ENCODE measurements at places on chromosomes 16 and 17.

DNA sequence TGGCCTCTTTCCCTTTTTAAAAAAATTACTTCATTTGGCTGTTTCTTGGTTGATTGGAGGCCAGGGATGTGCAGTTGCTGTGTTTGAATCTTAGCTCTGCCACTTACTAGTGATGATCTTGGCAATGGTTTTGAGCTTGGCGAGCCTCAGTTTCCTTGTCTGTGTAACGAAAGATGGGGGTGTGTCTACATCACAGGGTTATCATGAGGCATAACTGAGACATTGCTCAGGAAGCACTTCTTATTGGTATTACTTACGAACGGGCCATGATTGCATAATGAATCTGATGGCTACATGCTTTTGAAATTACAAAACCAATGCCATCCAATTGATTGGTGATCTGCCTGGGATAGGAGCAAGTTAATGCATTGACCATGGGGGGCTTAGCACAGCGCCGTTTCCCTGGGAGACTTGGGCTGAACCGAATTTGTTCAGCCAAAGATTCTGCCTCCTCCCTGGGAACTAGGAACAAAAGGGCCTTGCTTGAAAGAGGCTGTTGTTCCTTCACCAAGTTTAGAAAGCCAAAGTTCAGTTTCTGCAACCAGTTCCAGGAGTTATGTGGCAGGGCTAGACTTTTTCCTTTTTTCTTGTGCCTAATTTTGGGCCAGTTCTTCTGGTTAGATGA, 21.9 kb downstream of the CMIP start:
- DNase-seq, result no peak

- DNase-seq, result no peak
Observed at GRCh38 chr17:6172642-6173330, 102.6 kb downstream of the WSCD1 start.

- DNase-seq, result no peak
Observed at GRCh38 chr16:5175266-5175665, 77.7 kb upstream of the EEF2KMT start.

GRCh38 chr17:30677550-30678249, 146.8 kb downstream of the CRLF3 start:
- no peak for DNase-seq

DNA sequence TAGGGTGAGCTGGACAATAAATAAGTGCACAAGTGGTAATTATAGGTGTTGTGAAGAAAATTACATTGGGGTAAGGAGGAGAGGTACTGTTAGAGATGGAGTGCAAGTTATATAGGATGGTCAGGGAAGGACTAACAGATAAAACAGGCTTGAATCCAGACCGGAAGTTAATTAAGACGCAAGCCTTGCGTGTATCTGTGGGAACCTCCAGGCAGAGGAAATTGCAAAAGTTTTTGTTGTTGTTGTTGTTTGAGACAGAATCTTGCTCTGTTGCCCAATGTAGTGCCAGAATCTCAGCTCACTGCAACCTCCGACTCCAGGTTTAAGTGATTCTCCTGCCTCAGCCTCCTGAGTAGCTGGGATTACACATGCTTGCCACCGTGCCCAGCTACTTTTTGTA, 2.4 kb upstream of the ZNF18 start:
- DNase-seq, result no peak

DNA sequence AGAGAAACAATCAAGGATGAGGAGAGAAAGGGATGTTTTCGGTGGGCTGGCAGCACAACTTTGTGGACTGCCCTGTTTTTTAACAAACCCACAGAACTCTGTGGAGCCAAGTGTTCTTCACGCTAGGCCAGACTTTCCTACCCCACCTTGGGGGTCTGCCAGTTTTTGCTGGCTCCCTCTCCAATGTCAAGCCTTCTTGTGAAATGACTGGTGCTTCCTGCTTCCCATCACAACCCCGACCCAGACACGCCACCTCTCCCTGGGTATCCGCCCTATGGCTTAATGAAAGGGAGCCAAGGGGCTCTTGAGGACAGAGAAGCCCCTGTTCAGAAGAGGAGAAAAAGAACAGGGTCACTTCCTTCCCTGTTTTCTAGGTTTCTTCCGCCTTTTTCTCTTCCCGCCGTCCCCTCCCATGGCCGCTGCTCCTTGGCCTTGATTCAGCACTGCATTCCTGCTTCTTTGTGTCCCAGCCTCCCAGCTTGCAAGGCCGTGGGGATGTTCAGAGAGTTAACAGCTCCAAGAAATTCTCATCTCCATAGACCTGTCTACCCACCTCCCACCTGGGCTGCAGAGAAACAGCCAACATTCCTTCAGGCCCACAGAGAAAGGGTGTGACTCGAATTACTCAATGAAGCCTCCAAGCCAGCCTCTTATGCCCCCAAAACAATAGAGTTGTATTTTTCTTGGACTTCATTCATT, 16.5 kb upstream of the SOX9 start:
- DNase-seq, result no peak

- DNase-seq, result no peak
Observed at GRCh38 chr17:77679589-77679988, 278.9 kb upstream of the TNRC6C start.

DNA sequence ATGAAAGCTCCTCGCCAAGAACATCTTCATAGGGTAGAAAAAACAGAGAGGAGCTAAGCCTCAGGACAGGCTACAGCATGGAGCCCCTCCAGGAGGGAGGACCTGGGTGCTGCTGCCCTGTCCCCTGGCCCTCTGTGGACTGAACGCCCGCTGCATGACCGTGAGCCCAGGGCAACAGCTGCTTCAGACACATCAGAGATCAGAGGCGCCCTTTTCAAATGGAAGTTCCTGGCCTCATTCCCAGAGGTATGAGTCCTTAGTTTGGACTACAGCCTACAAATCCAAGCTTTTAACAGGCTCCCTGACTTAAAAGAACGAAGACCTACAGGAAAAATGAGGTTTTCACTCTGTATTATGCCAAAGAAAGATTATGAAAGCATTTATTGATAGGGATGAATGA, 48.5 kb downstream of the ZNF18 start:
- no peak for DNase-seq

- DNase-seq, result no peak
Observed at GRCh38 chr16:66809765-66810164, 8.4 kb upstream of the TERB1 start.

DNA sequence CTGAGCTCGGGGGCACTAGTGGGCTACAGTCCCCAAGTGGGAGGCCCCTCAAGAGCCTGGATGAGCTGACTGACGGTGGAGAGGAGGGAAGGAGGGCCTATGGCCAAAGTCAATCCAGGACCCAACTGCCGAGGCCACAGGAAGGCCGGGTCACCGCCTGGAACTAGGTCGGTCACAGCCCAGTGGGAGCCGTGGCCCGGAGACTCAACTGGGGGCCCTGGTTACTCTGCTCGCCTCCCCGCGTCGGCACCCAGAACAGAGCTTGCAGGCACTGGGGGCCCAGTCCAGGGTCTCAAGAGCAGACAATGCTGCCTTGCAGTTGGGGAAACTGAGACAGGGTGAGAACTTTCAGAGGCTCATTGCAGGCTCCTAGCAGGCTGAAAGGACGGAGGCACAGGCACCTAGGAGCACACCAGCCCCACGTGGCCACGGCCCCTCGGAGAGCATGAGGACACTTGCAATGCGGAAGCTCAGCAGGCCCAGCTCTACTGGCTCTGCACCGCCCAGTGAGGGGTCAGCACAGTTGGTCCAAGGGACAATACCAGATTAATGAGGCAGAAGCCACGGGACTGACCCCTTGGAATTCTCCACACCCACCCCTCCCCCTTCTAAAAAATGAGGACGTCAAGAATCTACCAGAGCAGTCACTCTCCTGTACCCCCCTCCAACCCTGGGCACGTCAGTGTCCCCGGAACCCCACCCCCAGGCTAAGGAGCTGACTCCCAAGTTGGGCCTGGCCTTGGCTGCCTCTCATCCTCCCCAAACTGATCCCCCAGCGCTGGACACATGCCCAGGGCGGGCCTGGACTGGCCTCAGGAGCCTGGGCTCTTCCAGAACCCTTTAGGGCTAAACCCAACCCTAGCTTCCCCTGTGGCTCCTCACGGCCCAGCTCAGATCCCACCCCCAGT, 2.2 kb downstream of the HS3ST6 start:
- DNase-seq, result no peak

GRCh38 chr16:67147437-67148140, 3.2 kb downstream of the B3GNT9 start:
- no peak for DNase-seq

GRCh38 chr16:9351841-9352434, 260.5 kb downstream of the HAPSTR1 start:
- DNase-seq, result no peak

- no peak for DNase-seq
Observed at GRCh38 chr16:88345721-88346560, 36.8 kb upstream of the ZNF469 start.

- DNase-seq, result no peak
Observed at GRCh38 chr16:27505297-27506236, 44.1 kb downstream of the GTF3C1 start.

- no peak for DNase-seq
Observed at GRCh38 chr16:5560084-5560483, 462.5 kb upstream of the EEF2KMT start.

- DNase-seq, result no peak
Observed at GRCh38 chr17:57629470-57629869, 115.6 kb downstream of the CCDC182 start.

- DNase-seq, result no peak
Observed at GRCh38 chr16:86517652-86518258, 7.4 kb downstream of the FOXF1 start.

GRCh38 chr17:1625053-1625452, 3.6 kb downstream of the SLC43A2 start:
- DNase-seq, result no peak

DNA sequence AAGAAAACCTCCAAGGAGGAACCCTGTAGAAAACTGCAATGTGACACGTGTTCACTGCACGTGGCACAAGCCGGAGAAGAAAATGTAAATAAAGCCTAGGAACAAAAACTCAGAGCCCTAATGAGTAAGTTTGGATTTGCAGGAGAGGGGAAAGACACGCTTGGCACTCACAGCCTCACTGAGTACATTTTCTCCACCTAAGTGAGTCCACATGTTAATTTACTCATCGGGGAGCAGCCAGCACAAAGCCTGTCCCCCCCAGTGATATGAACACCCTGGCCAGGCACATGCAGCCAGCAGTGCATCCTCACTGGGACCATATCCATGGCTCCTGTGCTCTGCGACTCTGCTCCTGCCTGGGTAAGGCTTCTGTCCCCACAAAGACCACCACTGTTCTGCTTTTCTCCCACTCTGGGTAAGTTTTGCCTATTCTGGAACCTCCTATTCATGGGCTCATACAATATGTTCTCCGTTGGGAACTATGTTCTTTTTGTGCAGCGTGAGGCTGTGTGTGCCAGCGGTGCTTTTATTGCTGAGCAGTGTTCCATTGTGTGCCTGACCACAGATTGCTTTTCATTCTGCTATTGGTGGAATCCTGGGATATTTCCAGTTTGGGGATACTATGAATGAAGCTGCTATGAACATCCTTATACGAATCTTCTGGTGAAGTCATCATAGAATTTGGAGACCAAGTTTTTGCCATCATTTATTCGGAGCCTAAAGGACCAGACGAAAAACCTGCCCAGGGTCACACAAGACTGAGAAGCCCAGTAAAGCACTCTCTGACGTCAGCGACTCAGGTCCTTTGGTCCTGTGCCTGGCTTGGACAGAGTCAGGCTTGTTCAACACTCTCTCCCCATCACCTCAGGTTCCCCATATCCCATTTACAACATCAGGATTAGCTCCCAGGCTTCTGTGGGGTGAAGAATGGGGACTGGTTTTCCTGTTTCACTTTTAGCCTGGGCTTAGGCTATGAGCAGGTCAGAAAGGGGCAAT, 53.3 kb downstream of the RNF112 start:
- no peak for DNase-seq

GRCh38 chr16:25855818-25856217, 164.1 kb downstream of the HS3ST4 start:
- DNase-seq, result no peak

DNA sequence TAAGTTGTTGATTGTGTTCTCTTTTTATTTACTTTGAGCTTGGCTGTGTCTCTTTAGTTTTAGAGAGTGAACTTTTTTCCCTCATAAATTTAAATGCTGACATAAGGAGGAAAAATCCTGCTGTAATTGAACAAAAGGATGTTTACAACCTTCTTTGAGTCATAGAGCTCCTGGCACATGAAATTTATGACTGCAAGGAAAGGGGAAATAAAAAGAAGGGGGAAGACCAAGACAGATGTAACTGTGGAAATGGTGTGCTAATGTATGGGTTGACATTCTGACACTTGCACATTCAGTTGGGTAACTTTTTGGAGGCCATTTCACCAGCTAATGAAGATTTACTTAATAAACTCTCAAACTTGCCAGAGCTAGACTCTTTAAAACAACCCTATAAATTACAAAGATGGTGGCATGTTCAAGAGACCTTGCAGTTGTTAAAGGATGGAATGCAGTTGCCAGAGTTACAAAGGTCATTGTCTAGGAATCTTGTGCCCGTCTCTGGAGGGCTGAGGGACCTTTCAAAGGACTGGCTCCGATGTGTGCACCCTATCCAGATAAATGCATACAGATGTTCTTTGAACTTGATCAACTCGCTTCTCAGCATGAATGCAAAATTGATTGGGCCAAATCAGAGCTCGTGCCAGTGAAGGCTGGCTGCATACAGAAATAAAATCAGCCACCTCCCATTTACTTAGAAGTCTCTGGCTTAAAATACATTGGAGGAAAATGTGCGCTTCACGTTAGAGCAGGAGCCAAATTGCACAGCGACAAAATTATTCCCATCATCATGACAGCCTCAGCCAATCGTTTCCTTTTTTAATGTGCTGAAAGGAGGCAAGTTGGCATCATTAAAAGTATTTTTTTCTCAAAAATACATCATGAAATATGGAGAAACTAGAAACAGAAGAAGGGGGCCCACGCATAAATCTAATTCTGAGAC, 289.0 kb upstream of the XYLT1 start:
- DNase-seq, result no peak

DNA sequence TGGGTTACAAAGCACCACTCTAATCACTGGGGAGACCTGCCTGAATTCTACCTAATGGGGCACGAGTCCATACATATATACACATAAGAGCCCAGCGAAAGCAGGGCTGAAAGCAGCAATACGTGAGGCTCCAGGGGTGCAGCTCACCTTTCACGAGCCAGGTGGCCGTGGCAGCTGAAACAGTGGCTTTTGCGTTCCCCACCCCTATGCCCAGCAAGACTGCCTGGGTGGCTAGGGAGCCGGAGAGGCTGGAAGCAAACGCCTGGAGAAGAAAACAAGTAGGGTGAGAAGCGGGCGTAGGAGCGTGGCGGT, 618 bp downstream of the RUSF1 start:
- DNase-seq, result no peak

GRCh38 chr16:21250072-21250923, 16.8 kb downstream of the ANKS4B start:
- no peak for DNase-seq

DNA sequence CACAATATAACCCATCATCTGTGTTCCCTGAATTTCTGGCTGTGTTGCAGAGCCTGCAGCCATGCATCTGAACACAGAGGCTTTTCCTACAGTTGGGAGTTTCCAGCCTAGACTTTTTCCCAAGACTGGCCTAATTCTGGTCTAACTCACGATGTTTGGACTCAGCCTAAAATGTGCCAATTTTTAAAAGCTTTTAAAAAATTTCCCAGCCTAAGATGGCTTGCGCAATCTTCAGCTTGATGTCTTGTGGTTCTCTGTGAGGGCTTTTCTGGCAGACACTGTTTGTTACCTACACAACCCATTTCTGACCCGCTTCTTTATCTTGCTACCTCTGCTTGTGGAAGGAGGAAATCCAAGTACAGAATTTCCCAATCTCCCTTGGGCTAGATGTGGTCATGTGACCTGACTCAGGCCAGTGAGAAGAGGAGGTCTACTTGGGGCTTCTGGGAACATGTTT, 72.7 kb upstream of the GAS7 start:
- no peak for DNase-seq

GRCh38 chr16:87465306-87465705, 27.5 kb downstream of the ZCCHC14 start:
- peak; percentile 21 for DNase-seq

GRCh38 chr16:12659871-12660270, 143.8 kb downstream of the CPPED1 start:
- DNase-seq, result no peak

All from esophagus squamous epithelium (tissue), 5 donors.